Osteoblast (primary cell): ENCODE measurements at places on chromosomes 1 and 21.

GRCh38 chr1:119768778-119769177, at the start of gene HMGCS2:
HMGCS2 (minus strand) TSS chr1:119768905; CDS start chr1:119768844, 61 bp downstream.
- no peak for DNase-seq

DNA sequence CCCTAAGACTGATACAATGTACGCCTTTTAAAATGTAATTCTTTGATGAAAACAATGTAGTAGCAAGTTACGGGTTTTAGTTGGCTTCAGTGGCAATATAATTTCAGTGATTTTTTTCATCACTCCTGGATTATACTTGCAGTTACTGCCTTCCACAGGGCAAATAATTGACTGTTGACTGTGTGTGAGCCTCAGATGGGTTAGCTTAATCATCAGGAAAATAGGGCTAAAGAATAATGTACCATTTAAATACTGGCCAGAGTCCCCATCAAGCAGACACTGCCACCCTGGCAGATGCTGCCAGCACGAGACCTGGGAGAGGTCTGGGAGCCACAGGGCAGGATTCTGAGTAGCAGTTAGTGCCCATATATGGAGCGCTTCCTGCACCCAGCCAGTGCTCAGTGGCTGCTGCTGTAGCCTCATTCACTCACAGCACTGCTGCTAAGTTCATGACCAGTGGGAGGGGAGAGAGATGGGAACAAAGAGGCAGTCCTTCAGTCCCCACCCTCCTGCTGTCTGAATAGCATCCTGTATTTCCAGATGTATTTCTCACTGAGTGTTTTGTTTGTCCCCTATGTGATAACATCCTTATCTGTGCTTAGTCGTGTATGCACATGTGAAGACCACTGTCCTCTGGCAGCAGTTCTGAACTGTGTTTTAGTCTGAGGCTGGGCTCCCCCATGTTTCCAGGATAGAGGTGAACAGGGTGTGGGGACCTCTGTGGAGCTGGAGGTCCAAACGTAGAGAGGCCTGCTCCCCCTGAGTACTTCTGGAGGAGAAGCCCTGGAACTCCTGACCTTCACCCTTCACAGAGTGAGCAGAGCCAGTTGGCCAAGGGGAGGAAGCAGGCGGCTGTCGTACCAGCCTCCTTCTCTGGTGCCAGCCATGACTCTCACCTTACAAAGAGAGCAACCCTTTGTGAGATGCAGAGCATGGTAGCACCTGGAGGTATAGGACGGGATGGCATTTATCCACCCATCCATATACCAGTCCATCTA, 80.4 kb downstream of the ADARB1 start:
- DNase-seq: peak; percentile 88

DNA sequence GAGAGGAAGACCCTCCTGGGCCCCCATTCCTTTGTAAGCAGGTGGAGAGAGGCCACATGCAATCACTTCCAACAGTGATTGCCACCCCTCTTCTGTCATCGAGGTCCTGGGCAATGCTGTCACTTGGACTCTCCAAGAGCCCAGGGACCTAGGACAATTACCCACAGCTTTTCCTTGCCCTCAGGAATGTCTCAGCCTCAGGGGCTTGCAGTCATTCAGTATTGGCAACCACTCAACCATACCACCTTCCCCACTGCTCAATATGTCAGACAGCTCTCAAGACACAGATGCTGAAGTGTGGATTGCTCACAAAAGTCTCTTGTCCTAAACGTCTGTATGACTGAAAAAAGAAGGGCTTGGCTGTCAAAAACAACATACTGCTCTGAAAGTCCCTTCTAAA, 87.8 kb downstream of the PTPN14 start:
- DNase-seq: no peak

DNA sequence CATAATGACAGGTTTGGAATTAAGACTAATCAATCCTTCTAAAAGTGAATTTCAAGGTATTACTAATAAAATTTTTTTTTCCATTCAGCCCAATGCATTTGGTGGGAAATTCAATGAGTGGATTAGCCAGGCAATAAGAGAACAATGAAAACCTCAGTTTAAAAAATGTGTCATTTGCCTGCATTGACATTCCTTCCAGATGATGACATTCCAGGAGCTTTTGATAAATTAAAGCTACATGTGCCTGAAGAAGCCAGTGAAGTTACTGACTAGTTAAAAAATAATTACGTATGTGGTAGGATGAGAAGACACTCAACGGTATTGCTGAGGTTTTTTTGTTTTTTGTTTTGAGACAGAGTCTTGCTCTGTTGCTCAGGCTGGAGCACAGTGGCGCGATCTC, 37.9 kb upstream of the RC3H1 start:
- no peak for DNase-seq

GRCh38 chr1:106957795-106958194, 98.7 kb upstream of the PRMT6 start:
- no peak for DNase-seq

GRCh38 chr21:16942703-16943102, 570.1 kb upstream of the CXADR start:
- DNase-seq: no peak

- peak; percentile 53 for DNase-seq
Measured at GRCh38 chr1:23995431-23995837, 15.3 kb upstream of the SRSF10 start.

- DNase-seq: no peak
Measured at GRCh38 chr1:221620437-221621384, 121.2 kb downstream of the DUSP10 start.

- no peak for DNase-seq
Measured at GRCh38 chr1:211606332-211606913, 27.5 kb upstream of the SLC30A1 start.
